ENCODE measurements at places on chromosomes 7 and 10.

GRCh38 chr7:142381727-142382390 is 124.0 kb upstream of the PRSS58 start:
- DNase-seq = no peak

DNA sequence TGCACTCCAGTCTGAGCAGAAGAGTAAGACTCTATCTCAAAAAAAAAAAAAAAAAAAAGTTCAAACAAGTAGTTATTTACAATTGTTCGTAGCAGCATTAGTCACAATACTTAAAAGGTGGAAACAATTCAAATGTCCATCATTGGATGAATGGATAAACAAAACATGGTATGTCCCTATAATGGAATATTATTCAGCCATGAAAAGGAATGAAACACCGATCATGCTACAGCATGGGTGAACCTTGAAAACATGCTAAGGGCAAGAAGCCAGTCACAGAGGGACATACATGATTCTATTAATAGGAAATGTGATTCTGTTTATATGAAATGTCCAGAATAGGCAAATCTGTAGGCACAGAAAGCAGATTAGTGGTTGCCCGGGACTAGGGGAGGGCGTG is 15.9 kb downstream of the DOCK1 start:
- no peak for DNase-seq

DNA sequence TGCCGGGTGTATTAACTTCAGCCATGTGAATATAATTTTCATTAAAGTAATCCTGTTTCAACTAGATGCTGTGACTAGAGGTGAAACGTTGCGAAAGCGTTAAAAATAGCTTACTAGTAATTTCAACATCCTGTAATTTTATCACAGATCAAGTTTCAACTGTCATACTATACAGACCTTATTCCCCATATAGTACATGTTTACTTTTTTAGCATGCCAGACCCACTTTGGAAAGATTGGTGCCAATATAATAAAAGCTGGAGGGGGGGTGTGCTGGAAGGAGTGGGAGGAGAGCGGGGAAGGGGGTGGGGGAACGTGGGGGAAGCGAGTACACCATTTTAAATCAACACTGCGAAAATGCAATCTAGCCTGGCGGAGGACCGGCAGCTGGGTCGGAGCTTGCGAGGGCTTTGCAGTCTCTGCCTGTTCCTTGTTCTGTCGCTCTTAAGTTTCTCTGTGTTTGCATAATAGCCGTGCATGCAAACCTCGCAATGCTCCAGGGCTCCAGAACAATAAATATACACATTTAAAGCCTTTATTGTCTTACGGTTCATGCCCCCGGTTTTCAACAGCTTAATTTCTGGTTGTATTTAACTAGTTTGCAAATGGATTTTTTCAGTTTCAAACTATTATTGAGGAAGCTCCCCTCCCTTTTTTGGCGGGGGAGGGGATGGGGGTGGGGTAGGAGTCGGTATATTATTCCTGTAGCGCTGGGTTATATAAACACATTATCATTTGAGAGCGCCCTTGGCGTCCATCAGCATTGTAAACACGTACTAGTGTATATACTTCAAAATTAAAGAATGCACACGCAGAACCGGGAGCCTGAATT is 1.3 kb upstream of the ARID5B start:
- peak; percentile 38 for DNase-seq

- DNase-seq = no peak
These were observed 99.7 kb upstream of the FZD1 start for GRCh38 chr7:91164506-91164905.

- DNase-seq = no peak
These were observed 7.2 kb downstream of the MINDY4 start for GRCh38 chr7:30778255-30779025.

- DNase-seq = no peak
These were observed 2.9 kb downstream of the OLAH start for GRCh38 chr10:15046626-15047025.

DNA sequence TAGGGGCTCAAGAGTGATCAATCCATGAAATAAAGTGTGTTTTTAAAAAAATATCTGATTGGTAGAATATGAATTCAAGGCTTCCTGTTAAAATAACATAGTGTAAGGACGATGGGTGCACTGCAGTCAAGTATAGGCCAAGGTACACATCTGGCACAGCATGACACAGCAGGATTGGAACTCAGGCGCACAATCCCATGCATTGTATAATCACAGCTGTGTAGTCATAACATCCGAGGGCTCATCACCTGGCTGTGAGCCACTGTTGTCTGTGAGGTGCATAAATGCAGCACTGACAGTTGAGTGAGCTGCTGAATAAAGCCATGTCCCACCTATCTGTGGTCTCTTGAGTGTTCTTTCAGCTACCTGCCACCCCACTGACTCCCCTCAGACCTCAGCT is 142.3 kb upstream of the HPS1 start:
- no peak for DNase-seq

DNA sequence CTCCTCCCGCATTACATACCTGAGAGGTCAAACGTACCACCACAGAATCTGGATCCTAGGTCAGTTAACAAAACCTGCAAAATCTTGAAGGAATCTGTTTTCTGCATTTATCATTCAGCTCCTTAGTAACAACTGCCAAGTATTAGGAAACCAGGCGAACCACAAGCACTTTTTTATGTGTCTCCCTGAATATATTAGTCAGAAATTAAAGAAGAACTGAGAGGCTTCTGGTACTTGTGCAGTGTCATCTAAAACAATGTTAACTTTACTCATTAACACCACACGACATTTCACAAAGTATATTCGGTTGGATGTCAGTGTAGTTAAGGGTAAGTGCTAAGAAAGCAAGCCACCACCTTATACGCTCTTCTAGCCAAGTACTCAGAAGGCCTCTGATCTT is 2.5 kb downstream of the CCDC6 start:
- DNase-seq = no peak

DNA sequence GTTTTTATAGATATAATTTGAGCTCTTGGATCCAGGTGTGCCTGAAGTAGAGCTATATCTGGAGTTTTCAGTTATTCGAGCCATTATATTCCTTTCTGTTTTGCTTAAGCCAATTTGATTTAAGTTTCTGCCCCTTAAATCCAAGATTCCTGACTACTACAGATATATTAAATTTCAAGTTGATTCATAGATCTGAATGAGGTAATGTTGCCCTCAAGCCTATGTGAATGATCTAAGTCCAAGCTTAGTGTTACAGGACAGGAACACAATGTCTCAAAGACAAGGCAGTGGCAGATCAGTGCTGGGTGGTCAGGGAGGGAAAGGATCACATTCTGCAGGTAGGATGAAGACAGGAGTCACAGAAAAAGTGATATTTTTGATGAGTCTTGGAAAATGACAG is 75.7 kb upstream of the CTBP2 start:
- no peak for DNase-seq

- DNase-seq = no peak
These were observed 39.5 kb upstream of the ANKRD1 start for GRCh38 chr10:90960355-90960814.

DNA sequence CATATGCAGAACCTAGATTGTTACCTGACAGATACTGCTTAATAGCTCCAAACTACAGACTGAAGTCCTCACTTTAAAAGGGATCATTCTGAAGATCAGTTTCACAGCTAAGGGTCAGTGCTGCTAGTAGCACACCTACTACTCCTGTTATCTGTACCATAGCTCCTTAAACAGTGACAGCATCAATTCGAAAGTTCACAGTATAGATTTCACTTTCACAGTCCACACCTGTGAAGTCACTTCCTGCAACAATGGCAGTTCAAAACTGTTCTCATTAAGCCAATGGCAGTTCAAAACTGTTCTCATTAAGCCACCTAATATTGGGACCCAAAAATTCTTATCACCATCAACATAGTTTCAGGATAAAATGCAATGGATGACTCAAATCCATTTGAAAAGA is 10.7 kb upstream of the FHIP2A start:
- no peak for DNase-seq

GRCh38 chr10:3132036-3133025 is 40.3 kb downstream of the PITRM1 start:
- DNase-seq = no peak

DNA sequence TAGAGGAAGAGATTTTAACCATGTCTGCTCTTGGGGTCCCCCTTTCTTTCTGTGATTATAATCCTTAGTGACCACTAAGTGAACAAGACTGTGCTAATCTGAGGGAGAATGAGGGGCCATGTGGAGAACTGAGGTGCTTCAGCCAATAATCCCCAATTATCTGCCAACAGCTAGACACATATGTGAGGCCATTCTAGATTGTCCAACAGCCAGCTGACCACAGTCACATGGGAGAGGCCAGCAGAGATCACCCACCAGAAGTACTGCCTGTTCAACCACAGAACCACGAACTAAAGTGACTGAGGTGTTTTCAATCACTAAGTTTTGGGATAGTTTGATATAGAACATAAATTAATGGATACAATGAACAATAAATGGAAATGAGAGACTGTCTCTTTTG is 74.3 kb downstream of the SEMA3E start:
- DNase-seq = no peak

DNA sequence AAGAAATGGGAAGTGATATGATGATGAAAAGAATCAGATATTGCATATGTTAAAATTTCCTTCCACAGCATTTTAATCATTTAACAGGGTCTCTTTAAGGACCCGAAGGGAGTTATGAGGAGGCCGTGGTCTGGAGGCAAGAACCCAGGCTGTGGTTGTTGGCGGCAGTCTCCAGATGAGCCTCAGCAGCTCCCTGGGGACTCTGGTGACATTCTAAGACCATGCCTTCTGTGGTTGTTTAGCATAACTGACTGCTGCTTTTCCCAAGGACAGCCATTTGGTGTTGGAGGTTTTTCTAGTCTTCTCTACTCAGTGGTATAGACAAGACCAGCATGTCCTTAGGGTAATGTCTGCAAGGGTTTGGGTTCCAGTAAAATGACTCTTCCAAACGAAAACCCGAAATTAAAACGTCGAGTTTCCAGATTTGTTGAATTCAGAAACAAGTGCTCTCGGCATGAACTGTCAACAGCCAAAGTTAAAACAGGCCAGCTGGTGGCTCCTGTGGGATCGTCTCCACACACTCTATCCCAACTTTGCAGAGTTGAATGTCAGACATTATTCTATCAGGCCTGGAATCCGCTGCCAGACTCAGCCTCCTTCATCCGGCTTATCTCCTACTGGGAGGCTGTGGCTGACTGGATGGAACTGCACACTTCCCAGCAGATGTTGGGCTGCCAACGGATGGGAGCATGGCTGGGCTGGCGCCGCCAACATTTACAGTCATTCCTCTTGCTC is 183.1 kb downstream of the TAX1BP1 start:
- DNase-seq = no peak

- DNase-seq = no peak
These were observed 161.7 kb downstream of the ADARB2 start for GRCh38 chr10:1575481-1576244.

- no peak for DNase-seq
These were observed 226.5 kb downstream of the ADK start for GRCh38 chr10:74377476-74377875.

DNA sequence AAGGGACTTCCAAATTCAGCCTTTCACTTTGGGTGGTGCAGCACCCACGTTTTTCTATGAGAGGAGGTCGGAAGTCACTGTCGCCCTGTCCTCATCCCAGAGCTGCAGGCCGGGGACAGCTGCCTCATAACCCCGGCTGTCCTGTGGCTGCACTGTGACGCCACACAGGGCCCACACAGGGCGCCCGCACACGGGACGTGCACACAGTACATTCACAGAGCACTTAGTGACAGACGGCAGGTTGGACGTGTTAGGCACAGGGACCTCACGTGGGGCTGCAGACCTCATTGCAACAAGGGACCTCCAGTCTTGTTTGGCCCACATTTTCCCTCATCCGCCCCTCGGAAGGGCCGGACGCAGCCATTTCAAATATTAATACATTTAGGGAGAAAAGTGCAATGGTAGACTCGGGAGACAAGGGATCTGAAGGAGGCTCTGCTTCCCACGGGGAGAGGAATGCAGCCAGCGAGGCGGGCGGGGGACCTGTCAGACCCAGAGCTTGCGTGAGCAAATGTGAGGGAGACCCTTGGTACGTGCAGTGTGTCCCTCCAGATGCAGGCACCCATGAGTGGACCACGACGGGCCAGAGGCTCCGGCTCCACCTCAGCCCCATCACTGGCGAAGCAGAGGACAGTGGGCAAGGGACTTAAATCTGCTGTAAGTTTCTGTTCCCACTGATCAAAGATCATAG is 86.7 kb downstream of the VOPP1 start:
- no peak for DNase-seq

DNA sequence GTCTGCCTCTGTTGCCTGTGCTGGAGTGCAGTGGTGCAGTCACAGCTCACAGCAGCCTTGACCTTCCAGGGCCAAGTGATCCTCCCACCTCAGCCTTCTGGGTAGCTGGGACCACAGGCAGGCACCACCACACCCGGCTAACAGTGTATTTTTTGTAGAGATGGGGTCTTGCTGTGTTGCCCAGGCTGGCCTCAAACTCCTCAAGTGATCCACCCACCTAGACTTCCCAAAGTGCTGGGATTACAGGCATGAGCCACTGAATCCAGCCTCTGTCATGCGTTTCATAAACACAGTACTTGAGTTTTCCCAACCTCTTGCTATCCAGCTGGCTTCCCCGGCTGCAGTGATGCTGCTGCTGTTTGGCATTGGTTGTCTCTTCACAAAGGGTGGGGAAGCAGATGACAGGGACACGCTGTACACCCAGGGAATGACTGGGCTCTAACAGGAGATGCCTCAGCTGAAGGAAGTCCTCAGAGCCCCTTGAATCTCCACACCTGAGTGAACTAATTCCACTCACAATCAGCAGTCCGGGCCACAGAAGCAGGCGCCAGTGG is 191.5 kb downstream of the DIP2C start:
- DNase-seq = no peak

DNA sequence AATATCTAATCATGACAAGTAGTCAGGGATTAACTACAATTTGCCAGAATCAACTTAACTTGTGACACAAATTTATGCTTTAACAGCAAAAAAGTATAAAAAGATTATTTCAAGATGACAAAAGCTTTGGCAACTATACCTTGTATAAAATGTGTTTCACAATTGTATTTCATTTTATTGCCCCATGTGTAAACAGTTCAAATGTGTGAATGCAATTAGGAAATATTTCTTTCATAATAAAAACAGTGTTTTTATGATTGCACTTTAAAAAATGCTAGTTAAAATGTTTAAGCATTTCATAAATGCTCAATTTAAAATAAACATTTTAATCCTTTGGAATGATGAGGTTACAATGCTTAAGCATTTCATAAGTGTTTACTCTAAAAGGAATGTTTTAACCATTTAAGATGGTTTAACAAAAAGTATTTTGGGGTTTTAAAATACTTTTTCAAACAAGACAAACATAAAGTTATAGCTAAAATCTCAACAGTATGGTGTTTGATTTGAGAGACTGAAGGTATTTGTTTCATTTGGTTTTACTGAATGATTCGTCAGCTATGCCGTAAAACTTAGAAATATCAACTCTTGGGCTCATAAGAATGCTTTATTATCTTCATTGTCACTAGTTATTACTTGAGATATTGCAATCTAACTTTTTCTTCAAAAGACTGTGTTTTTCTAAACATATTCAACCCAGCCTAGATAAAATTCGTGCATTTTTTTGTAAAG is 50.1 kb downstream of the SFTPD start:
- no peak for DNase-seq

DNA sequence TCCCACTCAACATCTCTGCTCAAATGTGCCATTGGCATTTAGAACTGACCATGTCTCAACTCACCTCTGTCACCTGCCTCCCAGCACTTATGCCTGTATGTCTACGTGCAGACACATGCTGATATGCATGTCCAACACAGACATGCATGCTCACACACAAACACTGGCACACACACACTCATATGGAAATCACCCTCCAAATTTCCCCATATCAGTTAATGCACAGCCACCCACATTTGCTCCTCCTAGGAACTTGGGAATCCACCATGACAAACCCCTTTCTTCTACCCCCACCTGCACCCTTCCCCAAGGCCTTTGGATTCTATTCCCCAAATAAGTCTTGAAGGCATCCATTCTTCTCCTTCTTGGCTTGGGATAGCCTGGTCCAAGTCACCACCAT is 4.4 kb downstream of the FAM170B start:
- no peak for DNase-seq
